SJSA1 (cell line): ENCODE measurements at places on chromosomes 16 and 17. TPM values are rescaled to one million over a fixed set of nuclear protein-coding genes. Genes with fewer than 3 reads are reported as not detected.

Gene KRT12
- not detected in 2 replicates for total RNA-seq

DNA sequence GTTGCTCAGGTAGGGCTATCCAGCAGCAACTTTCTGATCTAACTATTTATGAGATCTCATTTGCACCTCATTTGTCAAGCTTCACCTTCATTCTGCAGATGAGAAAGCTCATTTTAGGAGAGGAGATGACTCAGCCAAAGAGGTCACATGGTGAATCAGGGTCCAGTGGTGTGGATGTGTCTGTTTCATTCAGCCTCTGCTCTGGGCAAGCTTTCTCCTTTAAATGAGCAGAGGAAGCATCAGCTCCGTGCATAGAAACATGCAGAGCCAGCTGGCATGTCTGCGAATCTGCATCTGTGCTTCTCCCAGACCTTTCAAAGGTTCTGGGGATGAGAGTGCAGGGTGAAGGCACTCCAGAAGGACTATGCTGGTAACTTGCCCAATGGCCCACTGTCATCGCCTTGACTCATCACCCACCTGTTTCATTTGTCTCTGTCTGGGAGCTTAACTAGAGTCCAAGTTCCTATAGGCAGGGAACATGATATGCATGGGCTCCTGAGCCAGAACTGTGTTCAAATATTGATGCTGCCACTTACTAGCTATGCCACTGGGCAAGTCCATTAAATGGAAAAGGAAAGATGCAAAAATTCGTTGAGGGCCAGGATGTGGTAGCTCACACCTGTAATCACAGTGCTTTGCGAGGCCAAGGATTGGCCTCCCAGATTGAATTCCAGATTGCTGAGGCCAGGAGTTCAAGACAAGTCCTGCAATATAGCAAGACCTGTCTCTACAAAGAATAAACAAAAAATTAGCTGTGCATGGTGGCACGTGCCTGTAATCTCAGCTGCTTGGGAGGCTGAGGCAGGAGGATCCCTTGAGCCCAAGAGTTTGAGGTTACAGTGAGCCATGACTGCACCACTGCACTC, 67.1 kb upstream of the NLK start:
- no peak for DNase-seq

GRCh38 chr16:72825912-72826621, 221.9 kb downstream of the ZFHX3 start:
- no peak for DNase-seq

DNA sequence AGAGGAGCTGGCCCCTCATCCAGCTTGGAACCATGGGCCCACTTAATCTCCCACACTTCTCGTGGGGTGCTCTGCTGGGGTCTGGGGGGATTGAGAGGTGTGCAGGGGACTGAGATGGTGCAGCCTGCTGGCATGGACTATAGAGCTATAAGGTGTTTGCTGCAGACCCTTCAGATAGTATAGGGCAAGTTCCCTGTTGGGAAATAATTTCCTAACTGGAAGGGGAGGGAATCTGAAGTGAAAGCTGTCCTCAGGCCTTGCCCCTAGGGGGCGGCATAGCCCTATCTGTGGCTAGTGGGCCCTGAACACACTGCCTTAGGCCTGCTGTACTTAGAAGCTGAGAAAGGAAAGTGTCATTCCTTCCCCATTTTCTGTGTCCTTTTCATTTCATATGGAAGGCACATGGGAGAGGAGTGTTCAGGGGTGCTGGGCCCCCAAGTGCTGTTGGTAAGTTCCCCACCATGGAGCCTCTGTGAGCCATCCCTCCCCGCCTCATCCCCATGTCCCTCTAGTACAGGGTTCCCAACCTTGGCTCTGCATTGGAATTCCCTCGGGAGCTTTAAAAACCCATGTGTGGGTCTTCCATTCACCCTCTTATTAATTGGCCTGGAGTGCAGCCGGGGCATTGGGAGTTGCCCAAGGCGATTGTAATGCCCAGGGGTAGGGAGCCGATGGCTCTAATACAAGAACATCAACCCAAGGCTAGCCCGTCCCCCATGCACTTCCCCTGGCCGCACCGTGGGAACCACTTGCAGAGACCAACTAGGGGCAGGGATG, 19.7 kb downstream of the GOSR2 start:
- DNase-seq = peak; percentile 79

- no peak for DNase-seq
These were observed 33.1 kb downstream of the ARL4D start for GRCh38 chr17:43431714-43432523.

GRCh38 chr17:50149417-50150353, 792 bp downstream of the PPP1R9B start:
- DNase-seq = peak; percentile 74
